ENCODE measurements at places on chromosomes 6 and 20.
A peak's percentile ranks its signal among the peaks of the same experiment; 100 is the strongest.

- no peak for DNase-seq
Measured at GRCh38 chr6:131354356-131354755, 218.7 kb upstream of the ARG1 start.

DNA sequence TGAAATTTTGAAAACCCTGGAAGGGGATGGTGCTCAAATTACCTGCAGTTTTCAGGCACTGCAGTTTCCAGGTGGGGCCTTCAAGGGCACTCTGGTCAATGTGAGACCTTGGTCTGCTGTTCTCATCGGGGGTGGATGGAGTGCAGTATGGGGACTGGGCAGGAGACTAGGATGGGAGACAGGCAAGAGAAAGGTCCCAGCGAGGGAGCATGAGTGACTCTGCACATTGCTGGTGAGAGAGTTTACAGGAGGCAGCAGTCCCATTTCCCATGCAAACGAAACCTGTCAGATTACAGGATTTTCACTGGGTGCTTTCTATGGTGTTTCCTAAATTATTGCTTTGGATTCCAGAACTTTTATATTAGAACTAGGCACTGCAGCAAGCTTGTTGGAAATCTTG, 73.5 kb upstream of the DTNBP1 start:
- DNase-seq = no peak

GRCh38 chr6:42260396-42260888, 42.8 kb upstream of the MRPS10 start:
- peak; percentile 47 for DNase-seq

DNA sequence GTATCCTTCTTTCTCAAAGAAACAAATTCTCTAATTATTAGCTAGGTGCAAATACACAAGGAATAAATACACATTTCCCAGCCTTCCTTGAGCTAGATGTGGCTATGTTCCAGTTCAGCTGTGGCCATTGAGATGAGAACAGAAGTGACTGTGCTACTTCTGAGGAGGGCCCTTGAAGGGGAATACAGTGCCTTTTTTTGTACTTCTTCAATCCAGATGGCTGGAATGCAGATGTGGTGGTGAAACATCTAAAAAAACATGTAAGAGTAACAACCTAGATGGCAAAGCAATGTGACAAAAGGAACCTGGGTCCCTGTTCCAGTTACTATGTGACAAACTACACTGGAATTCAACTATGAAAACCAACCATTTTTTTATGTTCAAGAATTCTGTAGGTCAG, 115.4 kb upstream of the DST start:
- DNase-seq = no peak

- DNase-seq = no peak
Measured at GRCh38 chr6:1603708-1604107, 6.0 kb upstream of the FOXC1 start.

GRCh38 chr20:15937179-15937578, 636.1 kb downstream of the KIF16B start:
- DNase-seq = no peak

DNA sequence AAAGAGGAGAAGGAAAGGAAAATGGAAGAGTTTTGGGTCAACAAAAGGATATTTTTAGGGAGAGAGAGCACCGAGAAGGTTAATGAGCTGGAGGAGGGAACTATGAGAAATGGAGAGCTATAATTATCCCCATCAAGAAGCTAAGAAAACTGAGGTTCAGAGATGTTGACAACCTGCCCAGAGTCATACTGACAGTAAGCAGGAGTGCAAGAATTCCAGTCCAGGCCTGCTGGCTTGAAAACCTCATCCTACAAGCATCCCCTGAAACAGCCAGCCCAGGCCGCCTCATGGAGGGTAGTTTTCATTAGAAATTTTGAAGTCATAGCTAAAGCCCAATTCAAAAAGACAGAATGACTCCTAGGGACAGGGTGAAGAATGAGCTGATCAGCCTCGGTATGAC, 172.1 kb upstream of the LRFN2 start:
- DNase-seq = no peak

GRCh38 chr6:30752157-30752927, 8.0 kb upstream of the IER3 start:
- no peak for DNase-seq
